Kidney glomerular epithelial cell (primary cell): ENCODE measurements at places on chromosomes 1 and 21.

GRCh38 chr1:212667223-212668139 is 32.2 kb downstream of the BATF3 start:
- peak; percentile 83 for DNase-seq

GRCh38 chr1:186957314-186957713 is 128.6 kb downstream of the PLA2G4A start:
- no peak for DNase-seq

- peak; percentile 10 for DNase-seq
Measured at GRCh38 chr1:244273845-244274619, 177.7 kb downstream of the ADSS2 start.

DNA sequence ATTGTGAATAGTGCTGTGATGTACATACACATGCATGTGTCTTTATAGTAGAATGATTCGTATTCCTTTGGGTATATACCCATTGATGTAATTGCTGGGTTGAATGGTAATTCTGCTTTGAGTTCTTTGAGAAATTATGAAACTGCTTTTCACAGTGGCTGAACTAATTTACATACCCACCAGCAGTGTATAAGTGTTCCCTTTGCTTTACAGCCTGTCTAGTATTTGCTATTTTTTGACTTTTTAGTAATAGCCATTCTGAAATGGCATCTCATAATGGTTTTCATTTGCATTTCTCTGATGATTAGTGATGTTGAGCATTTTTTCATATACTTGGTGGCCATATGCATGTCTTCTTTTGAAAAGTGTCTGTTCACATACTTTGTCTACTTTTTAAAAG is 54.5 kb upstream of the FAM78B start:
- no peak for DNase-seq

GRCh38 chr1:91020486-91020885 is 1.3 kb downstream of the ZNF644 start:
- no peak for DNase-seq
